ENCODE measurements at places on chromosomes 7 and 10. TPM values are rescaled to one million over a fixed set of nuclear protein-coding genes. Genes with fewer than 3 reads are reported as not detected.

- no peak for DNase-seq
- H3K27me3 ChIP-seq, result no peaks in the 10 kb centered on the region
- no peaks in the 10 kb centered on the region for H3K36me3 ChIP-seq
- H3K27ac ChIP-seq, result peak overlapping the region; percentile 85
Measured at GRCh38 chr10:6089334-6090219, 743 bp downstream of the RBM17 start.

GRCh38 chr10:77022671-77023070, 614.9 kb downstream of the KCNMA1 start:
- no peaks in the 10 kb centered on the region for H3K27me3 ChIP-seq
- DNase-seq, result no peak
- H3K27ac ChIP-seq, result no peak overlapping the region
- no peak overlapping the region for H3K4me3 ChIP-seq

DNA sequence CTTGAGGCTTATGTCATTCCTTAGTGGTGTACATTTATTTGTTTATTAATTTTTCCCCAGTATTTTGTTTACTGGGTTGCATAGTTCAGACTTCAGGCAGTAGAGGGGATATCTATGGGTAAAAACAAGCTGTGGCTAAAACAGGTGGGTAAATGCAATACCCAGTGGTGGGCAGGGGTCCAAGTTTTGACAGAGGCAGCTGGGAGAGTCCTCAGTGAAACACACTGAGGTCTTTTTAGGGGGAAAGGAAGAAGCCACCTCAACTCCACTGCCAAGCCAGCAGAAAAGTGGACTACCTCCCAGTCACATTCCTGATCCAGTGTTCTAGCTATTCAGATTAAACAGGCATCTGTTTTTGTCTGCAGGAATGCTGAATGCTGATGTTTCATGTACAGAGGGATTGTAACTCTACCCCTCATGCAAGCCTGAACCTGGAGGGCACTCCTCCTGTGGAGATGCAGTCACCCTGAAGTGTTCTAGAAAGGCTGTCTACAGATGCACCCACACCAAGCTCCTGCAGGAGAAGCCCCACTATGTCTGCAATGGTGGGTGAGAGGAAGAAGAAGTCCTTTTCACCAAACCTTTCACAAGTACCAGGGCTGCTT, 757.8 kb downstream of the INHBA start:
- no peaks in the 10 kb centered on the region for H3K36me3 ChIP-seq
- no peaks in the 10 kb centered on the region for H3K27me3 ChIP-seq
- DNase-seq, result no peak
- no peaks in the 10 kb centered on the region for H3K4me1 ChIP-seq
- H3K27ac ChIP-seq, result no peak overlapping the region
- H3K4me3 ChIP-seq, result no peak overlapping the region

- no peak overlapping the region for H3K27ac ChIP-seq
- DNase-seq, result no peak
- H3K27me3 ChIP-seq, result no peaks in the 10 kb centered on the region
- H3K4me3 ChIP-seq, result no peak overlapping the region
Measured at GRCh38 chr10:9878383-9878782, 1139.3 kb upstream of the CELF2 start.

DNA sequence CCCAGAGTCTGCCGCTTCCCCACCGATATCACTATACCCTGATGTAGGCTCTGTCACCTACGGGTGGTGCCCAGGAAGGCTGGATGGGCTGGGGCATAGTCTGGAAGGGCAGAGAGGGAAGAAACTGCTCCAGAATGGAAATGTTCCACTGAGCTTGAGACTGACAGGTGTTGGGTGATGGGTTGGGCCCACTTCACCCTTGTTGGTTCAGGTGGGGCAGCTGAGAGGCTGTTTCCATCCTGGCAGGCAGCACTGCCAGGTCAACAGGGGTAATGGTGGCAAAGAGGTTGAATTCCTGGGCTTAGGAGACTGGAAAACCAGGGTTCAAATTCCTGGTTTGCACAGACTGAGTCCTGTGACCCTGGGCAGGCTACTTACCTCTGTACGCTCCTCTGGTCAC, 28.5 kb upstream of the FRAT2 start:
- H3K4me3 ChIP-seq, result no peak overlapping the region
- H3K27me3 ChIP-seq, result no peaks in the 10 kb centered on the region
- H3K27ac ChIP-seq, result no peak overlapping the region
- peaks cover 14% of the 10 kb centered on the region for H3K36me3 ChIP-seq
- DNase-seq, result no peak

GRCh38 chr10:593901-594457, 95.5 kb downstream of the DIP2C start:
- no peaks in the 10 kb centered on the region for H3K36me3 ChIP-seq
- H3K4me3 ChIP-seq, result no peak overlapping the region
- peaks cover 9% of the 10 kb centered on the region for H3K4me1 ChIP-seq
- H3K27ac ChIP-seq, result no peak overlapping the region
- H3K27me3 ChIP-seq, result no peaks in the 10 kb centered on the region

GRCh38 chr7:73613954-73614735, 10.2 kb downstream of the MLXIPL start:
- no peak overlapping the region for H3K27ac ChIP-seq
- DNase-seq, result peak; percentile 25
- H3K27me3 ChIP-seq, result peaks cover 3% of the 10 kb centered on the region
- H3K36me3 ChIP-seq, result no peaks in the 10 kb centered on the region
- H3K4me3 ChIP-seq, result no peak overlapping the region

- H3K4me3 ChIP-seq, result no peak overlapping the region
- H3K27ac ChIP-seq, result no peak overlapping the region
- no peak for DNase-seq
- H3K4me1 ChIP-seq, result no peaks in the 10 kb centered on the region
Measured at GRCh38 chr10:128563387-128563786, 437.2 kb upstream of the MKI67 start.

GRCh38 chr7:91263384-91264045, 718 bp upstream of the FZD1 start:
- H3K27ac ChIP-seq, result peak overlapping the region; percentile 62
- peaks cover 2% of the 10 kb centered on the region for H3K36me3 ChIP-seq

GRCh38 chr7:77439572-77439971, 23.4 kb upstream of the GSAP start:
- peaks cover 7% of the 10 kb centered on the region for H3K4me1 ChIP-seq
- no peak overlapping the region for H3K4me3 ChIP-seq
- no peak overlapping the region for H3K27ac ChIP-seq
- DNase-seq, result no peak

DNA sequence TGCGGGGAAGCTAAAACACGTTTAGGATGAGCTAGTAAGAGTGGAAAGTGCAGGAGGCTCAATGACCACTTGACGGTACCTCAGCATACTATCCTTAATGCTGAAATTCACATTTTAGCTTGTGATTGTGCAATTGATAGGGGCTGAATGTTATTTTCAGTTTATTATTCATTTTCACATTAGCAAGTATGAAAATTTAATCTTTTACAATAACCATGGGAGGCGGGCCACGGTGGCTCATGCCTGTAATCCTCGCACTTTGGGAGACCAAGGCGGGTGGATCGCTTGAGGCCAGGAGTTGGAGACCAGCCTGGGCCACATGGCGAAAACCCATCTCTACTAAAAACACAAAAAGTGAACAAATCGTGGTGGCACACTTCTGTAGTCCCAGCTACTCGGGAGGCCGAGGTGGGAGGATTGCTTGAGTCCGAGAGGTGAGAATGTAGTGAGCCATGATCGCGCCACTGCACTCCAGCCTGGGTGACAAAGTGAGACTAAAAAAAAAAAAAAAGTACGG, 22.0 kb upstream of the ANLN start:
- no peak for DNase-seq
- no peak overlapping the region for H3K27ac ChIP-seq
- no peaks in the 10 kb centered on the region for H3K4me1 ChIP-seq
- H3K27me3 ChIP-seq, result peaks cover 5% of the 10 kb centered on the region
- no peaks in the 10 kb centered on the region for H3K36me3 ChIP-seq
- H3K4me3 ChIP-seq, result peak overlapping the region; percentile 71

DNA sequence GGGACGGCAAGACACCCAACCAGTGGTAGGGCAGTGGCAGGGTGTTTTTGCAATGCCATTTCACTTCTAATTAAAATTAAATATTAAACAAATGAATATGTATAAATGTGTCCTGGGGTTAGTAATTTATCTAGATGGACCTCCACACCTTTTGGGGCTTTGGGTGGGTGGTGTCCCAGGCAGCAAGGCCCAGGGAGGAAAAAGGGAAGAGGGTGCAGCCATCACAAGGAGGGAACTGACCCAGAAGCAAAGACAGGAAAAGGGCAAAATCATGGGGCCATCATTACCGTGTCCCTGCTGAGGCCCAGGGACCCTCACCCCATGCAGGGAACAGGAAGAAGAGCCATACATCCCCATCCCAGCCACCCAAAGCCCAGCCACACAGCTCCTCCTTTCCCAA, 204.6 kb downstream of the GRID1 start:
- H3K4me1 ChIP-seq, result no peaks in the 10 kb centered on the region
- no peaks in the 10 kb centered on the region for H3K36me3 ChIP-seq
- H3K27ac ChIP-seq, result no peak overlapping the region
- no peaks in the 10 kb centered on the region for H3K27me3 ChIP-seq
- no peak for DNase-seq

DNA sequence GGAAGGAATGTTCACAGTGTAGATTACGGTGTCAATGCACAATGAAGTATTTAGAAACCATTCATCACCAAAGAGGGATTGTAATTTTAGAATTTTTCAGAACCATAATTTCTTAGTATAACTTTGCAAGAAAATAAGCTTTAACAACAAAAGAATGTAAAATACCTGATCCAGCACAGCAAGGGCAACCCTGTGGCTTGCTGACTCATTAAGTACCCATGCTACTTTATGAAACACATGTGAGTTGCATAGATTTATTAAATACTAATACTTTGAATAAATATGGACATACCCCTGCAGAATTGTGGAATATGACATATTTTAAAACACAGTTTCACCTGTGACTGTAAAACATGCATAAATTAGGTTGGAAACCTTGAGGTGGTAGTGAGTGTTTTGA, 281.3 kb downstream of the ZNF248 start:
- no peaks in the 10 kb centered on the region for H3K4me1 ChIP-seq
- no peaks in the 10 kb centered on the region for H3K36me3 ChIP-seq
- no peaks in the 10 kb centered on the region for H3K27me3 ChIP-seq
- H3K4me3 ChIP-seq, result no peak overlapping the region
- H3K27ac ChIP-seq, result no peak overlapping the region

- H3K27ac ChIP-seq, result no peak overlapping the region
- peaks cover 1% of the 10 kb centered on the region for H3K36me3 ChIP-seq
- no peaks in the 10 kb centered on the region for H3K4me1 ChIP-seq
- H3K4me3 ChIP-seq, result no peak overlapping the region
- H3K27me3 ChIP-seq, result no peaks in the 10 kb centered on the region
Measured at GRCh38 chr7:98204670-98205069, 6.6 kb upstream of the BHLHA15 start.

DNA sequence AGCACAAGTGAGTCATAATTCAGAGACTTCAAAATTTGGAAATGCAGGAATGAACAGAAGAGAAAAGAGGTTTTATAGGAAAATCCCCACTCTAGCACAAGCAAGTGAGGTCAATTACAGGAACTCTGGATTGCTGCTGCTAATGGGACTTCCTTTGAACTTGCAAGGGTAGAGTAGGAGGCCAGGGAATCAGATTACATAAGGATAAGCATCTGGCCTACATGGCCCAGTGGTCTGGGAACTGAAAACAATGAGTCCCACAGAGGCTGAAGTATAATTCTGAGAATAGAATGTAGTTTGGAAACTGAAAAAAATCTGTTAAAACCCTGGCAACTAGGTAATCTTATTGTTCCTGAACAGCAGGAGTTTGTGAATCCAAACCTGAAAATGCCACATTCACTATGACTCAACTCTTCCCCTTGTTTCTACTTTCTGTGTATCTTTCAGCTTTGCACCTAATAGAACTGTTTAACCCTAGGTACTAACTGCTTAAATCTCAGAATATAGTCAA, 66.5 kb downstream of the CTNNA3 start:
- no peak overlapping the region for H3K27ac ChIP-seq
- H3K27me3 ChIP-seq, result no peaks in the 10 kb centered on the region
- no peak overlapping the region for H3K4me3 ChIP-seq
- peak; percentile 82 for DNase-seq
- H3K4me1 ChIP-seq, result no peaks in the 10 kb centered on the region

- H3K27ac ChIP-seq, result no peak overlapping the region
- H3K36me3 ChIP-seq, result no peaks in the 10 kb centered on the region
- no peaks in the 10 kb centered on the region for H3K4me1 ChIP-seq
Measured at GRCh38 chr7:12975412-12975811, 288.0 kb downstream of the ARL4A start.

DNA sequence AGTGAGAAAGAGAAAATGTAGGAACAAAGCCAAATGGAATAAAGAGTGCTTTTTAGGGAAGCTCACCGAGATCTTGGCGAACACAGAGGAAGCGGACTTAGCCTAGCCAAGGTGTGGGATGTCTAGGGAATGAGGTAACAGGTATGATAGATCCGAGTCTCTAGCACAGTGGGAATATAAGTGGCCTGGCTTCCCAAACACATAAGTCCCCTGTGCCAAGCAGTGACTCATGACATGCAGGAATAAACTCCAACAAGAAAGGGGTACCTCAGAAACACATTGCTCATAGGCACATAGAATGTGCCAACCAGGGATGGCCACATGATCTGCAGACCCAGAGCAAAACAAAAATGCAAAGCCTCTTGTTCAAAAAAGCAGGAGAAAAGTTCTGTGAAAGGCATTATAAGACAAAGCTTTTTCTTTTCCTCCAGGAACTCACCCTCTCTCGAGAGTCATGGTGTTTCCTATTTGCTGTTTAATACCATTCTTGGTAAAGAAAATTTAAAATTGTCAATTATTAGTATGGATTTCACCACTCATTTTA, 542.5 kb downstream of the GATA3 start:
- H3K4me1 ChIP-seq, result no peaks in the 10 kb centered on the region
- no peak overlapping the region for H3K4me3 ChIP-seq
- H3K27me3 ChIP-seq, result no peaks in the 10 kb centered on the region
- no peaks in the 10 kb centered on the region for H3K36me3 ChIP-seq
- H3K27ac ChIP-seq, result no peak overlapping the region
- DNase-seq, result no peak

- DNase-seq, result peak; percentile 92
- peak within 1 kb of the TSS; percentile 47 for H3K4me3 ChIP-seq
- H3K27me3 ChIP-seq, result no peaks in the 10 kb centered on the region
- H3K27ac ChIP-seq, result peak within 1 kb of the TSS; percentile 94
- H3K4me1 ChIP-seq, result peaks cover 3% of the 10 kb centered on the region
Measured at GRCh38 chr10:80078448-80079311, at the start of gene TMEM254. Gene TMEM254, plus strand, starts transcription at chr10:80078665. Its CDS starts 35 bp downstream, at chr10:80078700.

DNA sequence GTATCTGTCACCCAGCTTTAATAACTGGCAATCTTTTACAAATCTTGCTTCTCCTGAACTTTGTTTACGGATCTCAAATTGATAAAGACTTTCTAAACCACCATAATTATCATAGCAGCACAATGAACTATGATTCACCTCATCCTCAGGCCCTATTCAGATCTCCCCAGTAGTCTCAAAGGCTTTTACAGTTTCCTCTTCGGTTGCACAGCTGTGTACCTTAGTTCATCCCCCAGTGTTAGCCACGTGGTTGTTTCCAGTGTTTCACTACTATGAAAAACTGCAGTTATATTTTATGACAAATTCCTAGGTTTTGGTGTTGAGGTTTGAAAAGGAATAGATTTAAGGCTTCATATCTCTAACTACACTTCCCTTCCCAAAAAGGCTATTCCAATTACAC, 24.9 kb downstream of the PAXIP1 start:
- no peak for DNase-seq
- no peaks in the 10 kb centered on the region for H3K27me3 ChIP-seq
- H3K36me3 ChIP-seq, result peaks cover 2% of the 10 kb centered on the region
- H3K27ac ChIP-seq, result no peak overlapping the region
- H3K4me3 ChIP-seq, result no peak overlapping the region

The PRTFDC1 gene
- 18.5 TPM for total RNA-seq

The MMD2 gene
- not detected for total RNA-seq

The NUTM2A gene
- 0.51 TPM for total RNA-seq

The PSD gene
- 5.3 TPM for total RNA-seq

The CALML5 gene
- total RNA-seq, result not detected

The CASTOR2 gene
- total RNA-seq, result 10.9 TPM

The NEUROG3 gene
- not detected for total RNA-seq

The PTF1A gene
- not detected for total RNA-seq

The IFIT1 gene
- total RNA-seq, result 25.8 TPM
